CD8-positive, alpha-beta memory T cell (primary cell): ENCODE measurements at places on chromosomes 7 and 10.

- H3K4me3 ChIP-seq = no peak overlapping the region
- DNase-seq = no peak
- no peak overlapping the region for H3K27ac ChIP-seq
- H3K36me3 ChIP-seq = no peaks in the 10 kb centered on the region
Observed at GRCh38 chr7:112503361-112503972, 22.7 kb downstream of the LSMEM1 start.

GRCh38 chr10:33252794-33253203 lies 81.7 kb downstream of the NRP1 start:
- no peaks in the 10 kb centered on the region for H3K36me3 ChIP-seq
- H3K4me1 ChIP-seq = peaks cover 21% of the 10 kb centered on the region
- no peak for DNase-seq

- H3K4me3 ChIP-seq = no peak overlapping the region
- no peaks in the 10 kb centered on the region for H3K4me1 ChIP-seq
- no peak for DNase-seq
- H3K27me3 ChIP-seq = no peaks in the 10 kb centered on the region
Observed at GRCh38 chr7:71430246-71430645, 298.3 kb downstream of the GALNT17 start.

GRCh38 chr10:80199828-80200227 lies 5.5 kb downstream of the ANXA11 start:
- peaks cover 85% of the 10 kb centered on the region for H3K4me1 ChIP-seq
- H3K36me3 ChIP-seq = peaks cover 10% of the 10 kb centered on the region
- no peaks in the 10 kb centered on the region for H3K27me3 ChIP-seq
- no peak overlapping the region for H3K27ac ChIP-seq

GRCh38 chr7:92834507-92835260 lies 1.7 kb downstream of the CDK6 start:
- no peaks in the 10 kb centered on the region for H3K36me3 ChIP-seq
- H3K27ac ChIP-seq = peak overlapping the region; percentile 73
- H3K4me1 ChIP-seq = peaks cover 33% of the 10 kb centered on the region
- no peak for DNase-seq
- H3K27me3 ChIP-seq = no peaks in the 10 kb centered on the region

DNA sequence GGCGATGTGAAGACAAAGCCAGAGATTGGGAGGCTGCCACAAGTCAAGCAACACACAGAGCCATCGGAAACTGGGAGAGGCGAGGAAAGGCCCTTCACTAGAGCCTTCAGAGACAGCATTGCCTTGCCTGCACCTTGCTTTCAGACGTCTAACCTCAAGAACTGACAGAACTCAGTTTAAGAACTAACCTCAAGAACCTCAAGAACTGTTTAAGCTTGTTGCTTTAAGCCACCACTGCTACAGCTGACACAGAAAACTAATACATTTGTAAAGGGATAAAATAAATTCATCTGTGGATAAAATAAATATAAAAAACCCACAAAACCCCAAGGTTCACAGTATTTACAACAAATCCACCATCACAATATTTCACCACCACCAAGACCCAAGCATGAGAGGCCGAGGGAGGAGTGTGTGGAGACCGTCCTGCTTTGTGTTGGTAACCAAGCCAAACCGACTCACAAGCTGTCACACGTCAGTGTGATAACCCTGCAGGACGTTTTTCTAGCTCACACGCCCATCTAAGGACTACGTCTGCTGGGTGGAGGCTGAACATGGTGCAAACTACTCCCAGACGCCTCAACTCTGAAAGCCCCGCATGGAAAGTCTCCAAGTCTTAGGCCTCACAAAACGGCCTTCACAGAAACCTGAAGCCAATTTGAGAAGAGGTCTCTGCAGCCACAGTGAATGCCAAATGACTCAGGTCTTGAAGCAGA lies 116.8 kb downstream of the ABLIM1 start:
- H3K4me3 ChIP-seq = peak overlapping the region; percentile 33
- H3K36me3 ChIP-seq = no peaks in the 10 kb centered on the region
- peak; percentile 54 for DNase-seq
- H3K27ac ChIP-seq = peak overlapping the region; percentile 82
- H3K4me1 ChIP-seq = peaks cover 96% of the 10 kb centered on the region
- H3K27me3 ChIP-seq = no peaks in the 10 kb centered on the region
